ENCODE measurements at places on chromosomes 1 and 21. TPM values are rescaled to one million over a fixed set of nuclear protein-coding genes. Genes with fewer than 3 reads are reported as not detected.

RASSF5 gene
- 1.8 TPM for polyA plus RNA-seq

C4BPA gene
- not detected for polyA plus RNA-seq

RGS1 gene
- not detected for polyA plus RNA-seq

MAP3K7CL gene
- polyA plus RNA-seq = 6.2 TPM

ITGB2 gene
- polyA plus RNA-seq = 1.8 TPM

SLC6A17 gene
- polyA plus RNA-seq = 0.09 TPM

CFAP107 gene
- polyA plus RNA-seq = not detected

PLEKHM2 gene
- 36.3 TPM for polyA plus RNA-seq

PCNX2 gene
- polyA plus RNA-seq = 16.5 TPM

S1PR1 gene
- 11.5 TPM for polyA plus RNA-seq
